ENCODE measurements at places on chromosomes 2 and 18.

GRCh38 chr18:12659904-12660605 lies 2.1 kb upstream of the SPIRE1 start:
- peak; percentile 49 for DNase-seq

DNA sequence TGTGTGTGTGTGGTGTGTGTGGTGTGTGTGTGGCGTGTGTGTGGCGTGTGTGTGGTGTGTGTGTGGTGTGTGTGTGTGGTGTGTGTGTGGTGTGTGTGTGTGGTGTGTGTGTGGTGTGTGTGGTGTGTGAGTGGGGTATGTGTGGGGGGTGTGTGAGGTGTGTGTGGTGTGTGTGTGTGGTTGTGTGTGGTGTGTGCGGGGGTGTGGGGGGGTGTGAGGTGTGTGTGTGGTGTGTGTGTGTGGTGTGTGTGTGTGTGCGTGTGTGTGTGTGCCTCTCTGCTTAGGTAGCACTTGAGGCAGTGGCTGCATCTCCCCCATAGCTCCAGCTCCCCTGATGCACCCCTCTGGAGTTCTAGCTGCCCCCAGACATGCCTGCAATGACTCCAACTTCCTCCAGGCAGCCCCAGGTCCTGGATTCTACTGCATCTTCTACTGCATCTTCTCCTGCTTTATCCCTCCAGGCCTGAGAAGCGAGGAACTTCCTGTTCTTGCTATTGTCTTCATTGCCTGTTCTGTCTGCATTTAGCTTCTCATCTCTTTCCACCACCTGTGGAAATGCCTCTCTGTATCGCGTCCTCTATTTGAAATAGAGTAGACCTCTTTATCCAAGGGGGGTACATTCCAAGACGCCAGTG lies 22.2 kb upstream of the MLPH start:
- no peak for DNase-seq

GRCh38 chr2:163187119-163187518 lies 348.6 kb upstream of the KCNH7 start:
- DNase-seq: no peak

- no peak for DNase-seq
Measured at GRCh38 chr2:170554278-170554955, 160.7 kb upstream of the SP5 start.

DNA sequence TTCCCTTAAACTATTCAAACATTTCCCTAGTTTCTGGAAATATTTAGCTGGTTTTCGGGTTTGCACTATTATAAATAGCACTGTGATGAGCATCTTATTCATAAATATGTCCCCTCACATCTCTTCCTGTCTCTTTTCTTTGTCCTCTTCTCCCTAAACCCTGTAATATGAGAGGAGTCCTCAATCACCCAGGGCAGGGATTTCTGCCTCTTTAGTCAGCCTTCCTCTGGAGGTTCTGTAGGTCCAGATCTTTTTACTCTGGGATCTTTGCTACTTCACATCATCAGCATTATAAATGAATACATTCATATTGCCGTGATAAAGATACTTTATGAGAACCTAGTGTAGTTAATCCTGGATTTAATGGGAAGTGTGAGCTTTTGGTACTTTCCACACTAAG lies 87.9 kb upstream of the TTN start:
- DNase-seq: no peak

DNA sequence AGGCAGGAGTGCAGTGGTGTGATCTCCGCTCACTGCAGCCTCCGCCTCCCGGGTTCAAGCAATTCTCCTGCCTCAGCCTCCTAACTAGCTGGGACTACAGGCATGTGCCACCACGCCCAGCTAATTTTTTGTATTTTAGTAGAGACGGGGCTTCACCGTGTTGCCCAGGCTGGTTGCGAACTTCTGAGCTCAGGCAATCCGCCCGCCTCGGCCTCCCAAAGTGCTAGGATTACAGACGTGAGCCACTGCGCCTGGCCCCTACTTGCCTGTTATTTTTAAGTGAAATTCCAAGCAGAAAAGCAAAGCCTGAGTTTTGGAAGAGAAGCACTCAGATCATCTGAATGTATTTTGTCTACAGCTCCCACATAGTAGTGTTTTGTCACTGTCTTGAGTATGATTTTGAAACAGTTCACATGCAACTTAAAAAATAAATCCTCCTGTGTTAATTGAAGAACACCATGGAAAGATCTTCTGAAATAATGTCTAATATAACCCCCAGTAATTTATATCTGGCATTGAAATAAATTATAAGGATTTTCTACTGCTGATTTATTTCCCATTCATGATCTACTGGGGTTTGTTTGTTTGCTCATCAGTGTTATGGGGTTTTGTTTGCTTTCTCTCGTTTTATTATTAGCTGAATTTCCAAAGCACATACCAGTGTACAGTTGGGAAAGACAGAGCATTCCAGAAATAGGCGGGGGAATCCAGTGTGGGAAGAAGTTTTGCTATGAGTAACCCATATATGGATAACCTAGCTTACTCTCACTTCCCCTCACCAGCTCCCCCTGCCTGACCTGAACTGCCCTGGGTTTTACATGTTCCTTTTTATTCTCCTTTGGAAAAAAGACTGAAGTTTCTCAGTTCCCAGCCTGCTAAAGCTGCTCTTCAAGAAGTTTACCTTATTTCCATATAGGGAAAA lies 80.1 kb upstream of the MAP3K20 start:
- no peak for DNase-seq

DNA sequence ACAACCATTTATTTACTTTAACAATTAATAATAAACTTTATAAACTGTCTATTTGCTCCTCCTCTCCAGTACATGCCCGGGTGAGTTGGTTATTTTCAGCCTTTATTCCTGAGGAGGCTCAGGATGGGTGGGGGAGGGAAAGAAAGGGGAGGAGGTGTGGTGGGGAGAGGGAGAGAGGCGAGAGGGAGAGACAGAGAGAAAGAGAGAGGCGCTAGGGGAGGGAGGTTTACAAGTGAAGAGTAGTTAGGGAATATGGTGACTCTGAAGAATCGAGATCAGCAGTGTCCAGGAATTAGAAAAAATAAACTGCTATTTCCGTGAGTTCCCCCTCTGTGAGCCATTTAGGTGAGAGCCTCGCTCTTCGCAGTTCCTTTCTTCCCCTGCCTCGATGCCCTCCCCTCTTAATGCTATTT lies 138.9 kb downstream of the MEIS1 start:
- DNase-seq: peak; percentile 82

- no peak for DNase-seq
Measured at GRCh38 chr2:199136681-199137080, 321.1 kb downstream of the SATB2 start.

- DNase-seq: no peak
Measured at GRCh38 chr2:86645752-86646151, 22.1 kb upstream of the RNF103 start.

DNA sequence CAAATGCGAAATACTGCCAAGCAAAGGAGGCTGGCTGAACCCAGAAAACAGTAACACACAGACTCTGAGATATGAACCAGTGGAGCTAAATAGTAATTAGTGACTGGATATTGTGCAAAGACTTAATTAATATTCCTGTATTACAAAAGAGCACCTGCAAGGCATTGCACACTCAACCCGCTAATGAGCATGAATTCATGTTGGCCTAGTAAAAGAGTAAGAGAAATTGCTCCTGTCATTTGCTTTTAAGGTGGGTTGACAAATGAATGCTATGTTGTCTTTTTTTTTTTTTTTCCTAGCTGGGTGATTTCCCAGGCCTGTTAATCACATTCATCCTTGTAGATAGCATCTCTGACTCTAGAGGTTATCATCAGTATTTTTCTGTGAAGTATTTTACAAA lies 87.0 kb upstream of the CERS6 start:
- no peak for DNase-seq

GRCh38 chr2:17733599-17733998 lies 20.0 kb downstream of the SMC6 start:
- no peak for DNase-seq

DNA sequence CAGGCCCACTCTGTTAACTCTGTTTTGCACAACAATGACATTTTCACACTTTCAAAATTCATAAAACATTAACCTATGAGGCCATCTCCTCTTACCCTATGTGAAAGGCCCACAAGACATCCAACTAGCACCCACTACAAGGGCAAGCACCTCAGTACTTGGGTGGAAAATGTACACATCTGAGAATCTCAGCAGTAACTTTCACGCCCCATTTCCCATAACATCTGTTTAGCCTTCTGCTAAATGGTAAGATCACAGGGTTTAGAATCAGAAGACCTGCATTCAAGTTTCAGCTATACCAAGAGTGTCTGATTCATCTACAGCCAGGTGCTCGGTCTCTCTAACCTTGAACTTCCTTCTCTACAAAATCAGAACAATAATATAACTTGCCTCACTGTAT lies 89.2 kb downstream of the SP100 start:
- no peak for DNase-seq

- DNase-seq: no peak
Measured at GRCh38 chr2:64612575-64613195, 41.0 kb downstream of the SERTAD2 start.

- DNase-seq: no peak
Measured at GRCh38 chr2:160345071-160345764, 145.1 kb upstream of the ITGB6 start.

DNA sequence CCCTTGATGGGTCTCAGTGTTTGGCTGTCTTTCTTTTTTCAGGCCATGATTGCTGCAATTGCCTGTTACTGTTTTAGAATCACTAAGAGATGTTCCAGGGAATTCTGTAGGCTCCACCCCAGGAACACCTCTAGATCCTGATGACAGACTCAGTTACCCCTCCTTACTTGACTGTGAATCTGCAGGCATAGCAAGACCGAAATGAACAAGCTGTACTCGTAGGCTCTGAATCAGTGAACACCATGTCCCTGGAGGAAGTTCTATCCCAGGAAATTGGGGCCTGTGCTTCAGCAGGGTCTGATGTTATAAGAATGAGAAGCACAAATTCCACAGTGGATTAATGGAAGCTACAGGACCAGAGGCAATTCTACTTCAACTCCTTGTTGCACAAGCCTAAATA lies 148.6 kb downstream of the COPS8 start:
- no peak for DNase-seq

GRCh38 chr2:200130762-200131166 lies 175.4 kb downstream of the MAIP1 start:
- no peak for DNase-seq

DNA sequence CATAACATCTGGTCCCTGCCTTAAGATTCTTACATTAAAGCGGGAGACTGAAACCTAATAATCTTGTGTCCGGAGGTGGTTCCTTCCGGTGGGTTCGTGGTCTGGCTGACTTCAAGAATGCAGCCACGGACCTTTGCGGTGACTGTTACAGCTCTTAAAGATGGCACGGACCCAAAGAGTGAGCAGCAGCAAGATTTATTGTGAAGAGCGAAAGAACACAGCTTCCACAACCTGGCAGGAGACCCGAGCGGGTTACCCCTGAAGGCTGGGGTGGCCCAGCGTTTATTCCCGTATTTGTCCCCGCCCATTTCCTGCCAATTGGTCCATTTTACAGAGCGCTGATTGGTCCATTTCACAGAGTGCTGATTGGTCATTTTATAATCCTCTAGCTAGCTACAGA lies 122.3 kb upstream of the SIX2 start:
- DNase-seq: no peak

DNA sequence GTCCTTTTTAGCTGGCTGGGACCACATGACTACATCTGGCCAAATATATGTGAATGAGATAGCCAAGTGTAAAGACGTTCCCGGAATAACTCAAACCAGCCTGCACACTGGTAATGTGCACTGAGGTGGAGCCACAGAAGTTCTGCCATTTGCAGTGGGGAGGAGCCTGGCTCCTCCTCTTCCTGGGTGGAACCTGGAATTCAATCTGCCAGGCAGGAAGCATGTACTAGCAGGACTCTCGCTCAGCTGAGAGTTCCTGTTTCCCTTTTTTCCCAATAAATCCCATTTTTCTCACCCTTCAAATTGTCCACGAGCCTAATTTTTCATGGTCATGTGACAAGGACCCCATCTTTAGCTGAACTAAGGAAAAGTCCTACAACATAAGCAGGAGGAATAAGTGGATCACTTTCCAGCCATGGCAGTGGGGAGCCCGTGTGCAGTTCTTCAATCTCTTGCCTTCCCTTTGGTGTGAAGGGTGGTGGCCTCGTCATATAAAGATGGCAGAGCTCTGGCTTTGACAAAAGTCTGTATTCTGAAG lies 183.2 kb downstream of the UXS1 start:
- no peak for DNase-seq

DNA sequence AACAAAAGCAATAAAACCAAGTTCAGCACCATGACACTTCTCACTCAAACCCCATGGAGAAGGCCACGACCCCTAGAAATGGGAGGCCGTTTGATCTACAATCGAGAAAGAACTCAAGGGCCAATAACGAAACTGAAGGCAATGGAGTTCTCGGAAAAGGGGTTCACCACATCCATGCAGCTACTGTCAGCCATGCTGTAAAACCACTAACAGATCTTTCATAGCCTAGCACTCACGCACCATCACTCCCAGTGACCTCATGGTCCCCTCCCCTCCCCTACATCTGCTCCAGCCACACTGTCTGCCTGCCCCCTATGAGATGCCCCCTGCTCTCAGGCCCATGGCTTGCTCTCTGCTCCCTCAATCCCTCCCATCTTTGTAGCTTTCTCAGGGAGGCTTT lies 135.3 kb downstream of the TMEM163 start:
- no peak for DNase-seq

GRCh38 chr2:159410276-159410675 lies 123.8 kb upstream of the WDSUB1 start:
- DNase-seq: no peak

- no peak for DNase-seq
Measured at GRCh38 chr2:180672377-180672776, 308.0 kb upstream of the UBE2E3 start.

GRCh38 chr2:198375083-198375410 lies 570.7 kb downstream of the PLCL1 start:
- DNase-seq: no peak

DNA sequence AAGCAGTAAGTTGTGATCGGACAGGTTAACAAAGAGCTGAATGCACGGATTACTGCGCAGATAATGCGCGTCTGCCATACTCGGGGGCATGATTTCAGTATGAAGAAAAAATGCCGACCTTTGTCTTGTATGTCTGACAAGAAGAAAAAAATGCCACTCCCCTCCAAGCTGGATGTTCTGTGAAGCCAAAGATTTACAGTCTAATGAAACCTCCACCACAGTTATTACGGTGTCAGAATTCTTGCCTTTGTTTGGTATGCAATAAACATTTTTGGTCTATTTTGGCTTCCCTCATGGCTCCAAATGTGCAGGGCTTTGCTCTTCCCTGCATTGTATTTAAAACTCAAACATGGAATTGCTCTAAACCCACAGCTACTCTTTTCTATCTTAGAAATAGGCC lies 72.2 kb upstream of the THUMPD2 start:
- no peak for DNase-seq

GRCh38 chr2:65017335-65017734 lies 28.1 kb downstream of the SLC1A4 start:
- no peak for DNase-seq

DNA sequence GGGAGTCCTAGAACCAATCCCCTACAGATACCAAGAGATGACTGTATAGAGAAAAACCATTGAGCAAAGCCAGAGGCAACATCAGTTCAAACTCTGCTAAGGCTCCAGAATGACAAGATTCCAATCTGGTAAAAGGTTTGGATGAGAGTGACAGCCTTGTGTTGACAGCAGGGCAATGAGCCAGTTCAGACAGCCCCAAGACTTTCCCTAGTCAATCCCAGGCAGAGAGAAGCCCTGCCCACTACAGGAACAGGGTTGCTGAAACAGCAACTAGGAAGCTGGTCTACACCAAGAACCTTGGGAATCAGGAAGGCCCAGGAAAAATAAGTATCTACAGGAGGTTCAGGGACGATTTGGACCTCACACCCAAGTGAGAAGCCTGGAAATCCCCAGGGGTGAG lies 3.3 kb downstream of the PSTPIP2 start:
- DNase-seq: no peak

- DNase-seq: no peak
Measured at GRCh38 chr2:143684551-143685320, 555.5 kb downstream of the ARHGAP15 start.
